ENCODE measurements at places on chromosomes 7 and 10.

DNA sequence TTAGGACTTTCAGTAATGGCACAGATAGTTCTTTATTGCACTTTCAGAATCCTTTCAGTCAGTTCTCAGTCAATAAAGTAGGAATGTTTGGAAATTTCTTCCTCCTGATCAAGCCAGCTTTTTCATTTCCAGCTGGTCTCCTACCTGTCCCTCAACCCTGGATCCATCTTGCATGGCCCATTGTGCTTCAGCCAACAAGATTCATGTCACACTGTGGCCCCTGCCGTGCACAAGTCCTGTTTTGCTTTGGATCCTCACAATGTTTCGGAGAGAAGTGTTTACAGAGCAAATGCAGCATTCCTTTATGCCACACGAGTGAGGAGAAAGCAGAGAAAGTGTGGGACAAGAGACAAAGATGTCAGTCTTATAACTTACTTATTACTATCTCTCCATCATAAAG is 1694.7 kb upstream of the LRRTM3 start:
- no peak for DNase-seq

DNA sequence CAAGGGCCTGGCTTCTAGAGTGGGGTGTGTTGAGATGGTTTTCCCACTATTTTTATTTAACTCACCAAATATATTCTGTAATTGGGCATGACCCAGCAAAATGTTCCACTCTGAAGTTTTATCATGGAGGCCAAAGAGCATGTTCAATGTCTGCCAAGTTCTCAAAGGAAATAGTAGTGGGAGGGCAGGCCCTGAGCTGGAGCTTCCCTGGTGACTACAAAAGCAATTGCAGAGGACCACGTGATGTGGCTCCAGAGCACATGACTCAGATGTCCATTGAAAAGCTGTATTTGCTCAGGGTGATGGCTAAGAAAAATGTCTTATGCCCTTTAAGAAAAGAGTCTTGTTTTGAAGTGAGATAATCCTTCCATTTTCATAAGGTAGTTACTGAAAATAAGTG is 1024.8 kb downstream of the LRMDA start:
- DNase-seq, result no peak

GRCh38 chr10:7407368-7408290 is 3.2 kb downstream of the SFMBT2 start:
- DNase-seq, result no peak

DNA sequence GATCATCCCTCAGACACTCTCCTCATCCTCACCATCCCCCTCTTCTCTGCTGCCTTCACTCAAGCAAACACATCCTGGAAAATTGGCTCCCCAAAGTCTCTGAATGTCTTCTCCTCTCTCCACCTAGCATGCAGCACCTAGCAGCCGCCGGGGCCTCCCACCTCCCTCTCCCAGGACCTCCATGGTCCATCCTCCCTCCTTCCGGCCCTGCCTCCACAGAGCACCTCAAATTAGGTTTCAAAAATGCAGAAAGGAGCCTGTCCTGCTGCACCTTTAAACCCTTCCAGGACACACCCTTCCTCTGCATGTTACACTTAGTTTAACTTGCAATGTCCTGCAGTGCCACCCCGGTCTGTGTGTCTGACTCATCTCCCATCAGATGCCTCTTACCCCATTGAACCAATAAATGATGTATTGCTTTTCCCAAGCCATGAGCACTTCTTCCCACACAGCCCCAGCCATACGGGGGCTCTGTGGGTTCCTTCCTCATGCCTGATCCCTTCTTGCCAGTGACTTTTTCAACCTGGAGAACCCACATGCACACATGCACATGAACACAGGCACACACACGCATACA is 582.5 kb upstream of the MGMT start:
- no peak for DNase-seq

- DNase-seq, result no peak
Observed at GRCh38 chr7:76089865-76090475, 42.1 kb downstream of the MDH2 start.

GRCh38 chr7:131164025-131164925 is 163.4 kb upstream of the MKLN1 start:
- DNase-seq, result peak; percentile 92

DNA sequence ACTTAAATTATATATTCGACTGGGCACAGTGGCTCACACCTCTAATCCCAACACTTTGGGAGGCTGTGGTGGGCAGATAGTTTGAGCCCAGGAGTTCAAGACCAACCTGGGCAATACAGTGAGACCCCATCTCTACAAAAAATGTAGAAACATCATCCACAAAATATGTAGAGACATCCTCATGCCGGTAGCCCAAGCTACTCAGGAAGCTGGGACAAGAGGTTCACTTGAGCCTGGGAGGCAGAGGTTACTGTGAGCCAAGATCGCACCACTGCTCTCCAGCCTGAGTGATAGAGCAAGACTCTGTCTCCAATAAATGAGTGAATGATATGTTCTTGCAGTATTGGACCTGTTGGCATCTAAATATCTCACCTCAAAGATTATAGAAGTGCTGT is 22.6 kb upstream of the TNS3 start:
- no peak for DNase-seq

DNA sequence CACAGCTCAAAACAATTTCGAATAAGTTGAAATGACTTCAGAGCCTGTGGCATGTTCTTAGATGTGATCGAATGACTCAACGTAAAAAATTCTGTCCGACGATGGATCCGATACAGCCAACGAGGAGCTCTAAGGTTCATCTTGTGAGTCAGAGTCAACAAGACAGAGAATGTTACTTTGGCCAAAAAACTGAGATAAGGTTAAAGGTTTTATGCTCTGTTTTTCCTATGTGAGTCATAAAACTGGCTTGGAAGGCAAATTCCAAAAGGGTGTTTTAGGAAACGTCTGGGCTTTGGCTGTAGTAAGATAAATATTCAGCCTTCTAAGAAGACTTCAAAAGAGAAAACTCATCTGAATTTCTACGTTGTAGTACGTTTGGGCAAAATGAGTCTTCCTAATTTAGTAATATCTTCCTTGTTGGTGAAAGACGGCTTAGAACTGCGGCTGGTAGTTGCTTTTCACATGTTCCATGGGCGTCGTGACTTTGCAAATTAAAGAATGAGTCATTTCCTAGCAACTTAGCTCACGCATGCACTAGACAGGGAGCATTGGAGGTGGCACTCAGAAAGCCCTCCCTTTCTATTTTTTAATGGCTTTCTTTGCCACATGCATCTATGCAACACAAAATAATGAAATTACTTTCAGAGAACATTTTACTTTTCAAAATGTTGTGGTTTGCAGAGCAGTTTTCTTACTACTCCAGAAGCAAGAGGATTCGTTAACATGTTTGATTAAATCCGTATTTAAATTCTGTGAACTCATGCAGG is 28.2 kb downstream of the PFKP start:
- DNase-seq, result peak; percentile 99

GRCh38 chr7:130993671-130994365 is 259.8 kb upstream of the KLF14 start:
- DNase-seq, result no peak

- DNase-seq, result no peak
Observed at GRCh38 chr7:81707196-81707595, 62.7 kb downstream of the HGF start.

DNA sequence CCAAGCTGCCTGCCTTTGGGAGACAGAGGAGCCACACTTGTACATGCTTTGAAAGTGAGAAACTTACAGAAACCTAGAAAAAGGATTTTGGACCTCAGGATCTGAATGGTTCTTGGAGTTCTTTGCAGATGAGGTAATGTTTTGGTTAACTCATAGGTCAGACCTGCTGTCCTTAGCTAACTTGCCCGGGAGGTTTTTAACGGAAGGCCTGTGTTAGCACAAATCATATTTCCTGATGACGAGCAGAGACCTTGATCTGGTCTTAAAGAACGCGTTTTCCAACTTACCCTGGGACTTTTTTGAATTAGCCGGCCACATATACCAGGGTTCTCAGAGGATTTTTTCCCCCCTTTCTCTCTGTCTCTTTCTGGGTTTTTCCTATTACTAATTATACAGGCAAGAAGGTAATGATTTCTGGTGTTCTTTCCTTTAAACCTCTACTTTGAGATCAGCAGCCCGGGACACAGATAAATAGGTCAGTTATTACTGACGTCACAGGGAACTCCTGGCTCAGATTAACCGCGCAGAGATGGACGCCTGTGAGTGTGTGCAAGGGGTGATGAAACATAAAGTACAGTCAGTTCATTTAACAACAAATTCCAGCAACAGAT is 101.7 kb upstream of the KLF6 start:
- peak; percentile 97 for DNase-seq

DNA sequence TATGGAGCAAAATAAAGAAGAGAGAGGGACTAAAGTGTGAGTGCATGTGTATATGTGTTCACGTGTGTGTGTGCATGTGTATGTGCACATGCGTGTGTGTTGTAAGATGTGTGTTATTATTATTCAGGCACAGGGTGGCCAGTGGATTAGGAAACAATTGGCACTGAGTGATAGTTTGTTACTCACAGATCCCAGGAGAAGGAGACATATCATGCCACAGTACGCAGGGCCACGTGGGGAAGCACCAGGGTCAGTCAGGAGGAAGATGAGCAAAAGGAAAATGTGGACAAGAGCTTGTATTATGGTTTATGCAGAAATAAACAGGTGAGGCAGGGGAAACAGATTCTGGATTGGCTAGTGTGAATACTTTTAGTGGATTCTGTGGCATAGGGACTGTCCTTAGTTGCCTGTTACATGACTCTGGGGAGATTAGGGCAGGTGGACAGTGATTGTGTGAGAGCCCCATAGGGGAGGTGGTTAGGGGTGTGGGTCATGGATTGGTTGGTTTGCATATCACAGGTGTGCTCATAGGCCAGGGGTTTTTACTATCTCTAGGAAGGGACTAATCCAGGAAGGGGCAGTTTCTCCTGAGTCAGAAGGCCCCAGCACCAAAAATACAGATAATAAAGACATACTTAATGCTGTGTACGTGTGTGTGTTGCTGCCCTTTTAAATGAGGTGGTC is 90.0 kb downstream of the PLXDC2 start:
- no peak for DNase-seq

DNA sequence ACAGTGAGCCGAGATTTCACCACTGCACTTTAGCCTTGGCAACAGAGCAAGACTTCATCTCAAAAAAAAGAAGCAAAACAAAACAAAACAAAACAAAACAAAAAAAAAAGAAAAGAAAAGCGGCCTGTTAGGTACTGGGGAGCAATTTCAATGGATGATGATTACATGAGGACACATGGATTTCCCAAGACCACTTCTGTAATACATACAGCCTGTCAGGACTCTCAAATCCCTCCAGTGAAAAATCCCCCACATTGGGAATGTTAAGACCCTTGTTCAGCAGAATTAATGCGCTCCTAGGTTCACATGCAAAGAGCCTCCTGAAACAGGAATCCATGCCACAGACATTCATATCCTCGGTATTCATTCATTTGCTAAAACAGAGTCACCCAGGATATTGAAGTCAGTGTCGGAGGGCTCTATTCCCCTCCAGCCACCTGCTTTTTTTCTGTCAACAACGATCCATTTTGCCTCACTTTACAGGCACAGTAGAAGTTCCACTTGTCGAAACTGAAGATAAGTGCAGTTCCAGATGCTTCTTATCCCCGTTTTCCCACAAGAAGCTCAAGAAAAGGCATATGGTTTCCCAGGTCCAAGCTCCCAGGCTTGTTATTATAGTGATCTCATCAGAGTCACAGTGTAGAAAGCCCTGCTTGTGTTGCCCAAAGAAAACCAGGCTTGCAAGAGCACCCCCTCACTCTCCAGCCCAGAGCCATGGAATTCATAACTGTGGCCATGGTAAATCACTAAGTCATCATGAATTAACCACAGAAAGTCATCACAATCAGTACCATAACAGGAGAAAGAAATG is 20.2 kb downstream of the SLC16A12 start:
- peak; percentile 98 for DNase-seq

GRCh38 chr7:14292737-14293136 is 303.3 kb upstream of the ETV1 start:
- DNase-seq, result no peak

- DNase-seq, result no peak
Observed at GRCh38 chr10:114811862-114812261, 9.7 kb upstream of the FHIP2A start.

DNA sequence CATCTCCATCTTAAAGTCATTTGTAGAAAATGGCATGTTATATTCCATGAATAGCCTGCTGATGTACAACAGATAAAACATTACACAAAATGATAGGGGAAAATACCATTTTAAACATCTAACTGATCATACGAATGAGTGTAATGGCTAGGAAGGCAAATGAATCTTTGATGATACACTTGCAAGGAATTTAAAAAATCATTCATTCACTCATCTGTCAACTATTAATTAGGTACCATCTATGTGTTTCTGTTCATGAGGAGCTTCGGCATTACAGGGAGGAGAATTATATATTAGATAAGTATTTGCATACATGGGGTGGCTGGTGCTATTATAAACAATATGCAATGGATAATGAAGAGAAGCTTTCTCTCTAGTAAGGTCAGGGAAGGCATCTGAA is 183.7 kb downstream of the CACNB2 start:
- no peak for DNase-seq

- DNase-seq, result peak; percentile 65
Observed at GRCh38 chr7:139776486-139777132, 1.2 kb downstream of the HIPK2 start.

DNA sequence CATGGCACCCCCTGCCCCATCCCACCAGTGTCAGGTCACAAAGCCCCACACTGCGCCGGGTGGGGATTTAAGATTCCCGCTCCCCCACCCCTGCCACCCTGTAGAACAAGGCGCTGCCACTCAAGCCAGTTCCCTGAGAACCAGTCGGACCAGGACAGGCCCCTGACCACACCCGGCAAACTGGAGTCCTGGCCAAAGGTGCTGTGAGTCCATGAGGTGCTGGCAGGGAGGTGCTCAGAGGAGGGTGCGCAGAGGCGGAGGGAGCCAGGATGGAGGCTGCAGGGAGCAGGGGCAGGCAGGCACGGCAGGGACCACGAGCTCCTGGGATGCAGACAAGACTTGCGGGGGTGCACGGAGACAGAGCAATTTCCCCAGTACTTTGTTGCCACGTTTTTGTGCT is 19.7 kb upstream of the GDI2 start:
- DNase-seq, result no peak

- DNase-seq, result no peak
Observed at GRCh38 chr10:3429676-3430075, 257.1 kb upstream of the PITRM1 start.

GRCh38 chr10:121519901-121520493 is 78.2 kb downstream of the FGFR2 start:
- DNase-seq, result no peak

GRCh38 chr7:90430614-90431460 is 27.6 kb downstream of the CLDN12 start:
- DNase-seq, result no peak

GRCh38 chr10:121845044-121845784 is 82.6 kb downstream of the ATE1 start:
- DNase-seq, result no peak

- no peak for DNase-seq
Observed at GRCh38 chr10:7475939-7476338, 65.1 kb upstream of the SFMBT2 start.

- no peak for DNase-seq
Observed at GRCh38 chr7:95716357-95717122, 55.8 kb upstream of the DYNC1I1 start.

All from EL (cell line).